ENCODE measurements at places on chromosomes 5 and 9. TPM values are rescaled to one million over a fixed set of nuclear protein-coding genes. Genes with fewer than 3 reads are reported as not detected.

DNA sequence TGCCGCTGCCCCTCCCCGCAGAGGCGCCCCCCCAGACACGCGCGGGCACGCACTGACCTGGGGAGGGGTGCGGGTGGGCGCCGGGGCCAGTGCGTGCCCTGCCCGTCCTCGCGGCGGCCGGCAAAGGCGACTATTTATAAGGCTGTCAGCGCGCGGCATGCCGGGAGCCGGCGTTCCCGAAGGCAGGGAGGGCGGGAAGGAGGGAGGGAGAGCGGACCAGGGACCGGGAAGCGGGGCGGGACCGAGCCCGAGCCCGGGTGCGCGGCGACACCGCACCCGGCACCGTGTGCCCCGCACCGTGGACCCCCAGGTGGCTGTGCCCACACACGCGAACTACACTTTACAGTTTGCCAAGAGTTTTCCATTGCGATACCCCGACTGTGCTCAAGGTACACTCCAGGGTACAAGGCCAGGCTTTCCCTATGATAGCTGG, at the start of gene AK1:
Gene AK1 (minus strand): TSS at position 110 of the 433 bp plus-strand sequence. CDS start 3,058 bp downstream, outside the sequence.
- peak; percentile 86 for DNase-seq

- DNase-seq = no peak
These were observed 5.9 kb downstream of the SURF4 start for GRCh38 chr9:133369933-133370332.

DNA sequence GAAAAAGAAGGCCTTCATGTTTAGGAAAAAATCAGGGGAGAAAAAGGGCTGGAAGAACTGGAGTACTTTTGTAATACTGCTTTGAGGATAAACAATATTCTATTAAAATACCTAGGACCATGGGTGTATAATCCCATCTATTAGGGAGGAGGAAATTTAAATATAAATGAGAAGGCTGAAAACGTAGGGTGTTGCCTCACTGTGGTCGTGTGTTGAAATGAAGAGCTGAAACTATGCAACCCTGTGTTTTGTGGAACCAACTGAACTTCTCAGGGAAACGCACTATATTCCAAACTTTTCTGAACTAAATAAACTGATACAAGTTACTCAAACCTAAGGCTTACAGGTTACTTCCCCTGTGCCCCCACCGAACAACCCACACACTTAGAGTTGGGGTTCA, 4.5 kb upstream of the CNTLN start:
- no peak for DNase-seq

DNA sequence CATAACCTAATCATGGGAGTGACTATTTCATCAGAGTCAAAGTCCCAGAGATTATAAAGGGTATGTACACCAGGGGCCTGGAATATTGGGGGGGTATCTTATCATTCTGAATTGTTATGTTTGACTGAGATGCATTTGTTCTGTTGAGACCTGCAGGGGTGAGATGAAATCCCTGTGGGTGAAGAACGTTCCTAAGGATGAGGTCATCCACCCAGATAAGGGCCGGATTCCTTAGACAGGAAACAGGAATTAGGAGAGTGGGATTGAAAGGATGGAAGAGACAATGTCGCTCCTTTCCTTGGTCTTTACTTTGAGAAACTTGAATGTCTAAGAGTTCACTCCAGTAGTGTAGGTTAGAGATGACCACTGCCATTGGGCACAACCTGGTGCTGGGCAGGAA, 54.7 kb downstream of the GAS1 start:
- no peak for DNase-seq

The RUSC2 gene
- 34.0 TPM for polyA plus RNA-seq

GRCh38 chr5:80655231-80655774, 520 bp upstream of the DHFR start:
- peak; percentile 39 for DNase-seq

DNA sequence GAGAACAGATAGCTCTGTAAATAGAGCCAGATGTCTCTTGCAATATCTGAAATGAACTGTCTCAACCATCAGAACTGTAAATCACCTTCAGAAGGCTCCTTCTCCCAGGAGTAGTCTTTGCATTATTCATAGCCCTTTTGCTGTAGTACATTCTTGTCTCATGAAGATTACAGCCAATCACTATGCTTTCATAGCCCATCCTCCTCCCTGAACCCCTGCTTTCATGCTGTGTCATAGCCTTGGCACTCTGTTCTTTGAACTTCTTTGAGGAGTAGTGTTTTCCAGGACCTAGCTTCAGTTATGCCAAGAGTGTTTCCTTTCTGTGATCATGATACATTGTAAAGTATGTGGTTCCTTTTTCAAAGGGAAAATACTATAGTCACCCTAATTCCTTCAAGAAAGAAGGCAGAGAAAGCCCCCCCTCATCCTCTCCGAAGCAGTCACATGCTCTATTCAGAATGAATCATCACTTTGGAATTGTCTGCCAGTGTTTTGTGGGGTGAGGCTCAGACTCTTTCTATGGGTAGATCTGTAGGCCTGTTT, 61.1 kb downstream of the GRIA1 start:
- DNase-seq = peak; percentile 95

- DNase-seq = no peak
These were observed 34.8 kb downstream of the PLEKHG4B start for GRCh38 chr5:126806-127205.

GRCh38 chr9:7033076-7034045, 275.6 kb downstream of the KDM4C start:
- no peak for DNase-seq

The SLC4A9 gene
- not detected for polyA plus RNA-seq

GRCh38 chr5:133531178-133531577, 81.2 kb downstream of the FSTL4 start:
- DNase-seq = no peak

All from GM23248 (cell line).